ENCODE measurements at places on chromosomes 4 and X. TPM values are rescaled to one million over a fixed set of nuclear protein-coding genes. Genes with fewer than 3 reads are reported as not detected.

- DNase-seq: peak; percentile 1
- H3K36me3 ChIP-seq: no peaks in the 10 kb centered on the region
- no peak overlapping the region for H3K27ac ChIP-seq
These were observed 196.6 kb downstream of the ASB9 start for GRCh38 chrX:15073313-15073712.

DNA sequence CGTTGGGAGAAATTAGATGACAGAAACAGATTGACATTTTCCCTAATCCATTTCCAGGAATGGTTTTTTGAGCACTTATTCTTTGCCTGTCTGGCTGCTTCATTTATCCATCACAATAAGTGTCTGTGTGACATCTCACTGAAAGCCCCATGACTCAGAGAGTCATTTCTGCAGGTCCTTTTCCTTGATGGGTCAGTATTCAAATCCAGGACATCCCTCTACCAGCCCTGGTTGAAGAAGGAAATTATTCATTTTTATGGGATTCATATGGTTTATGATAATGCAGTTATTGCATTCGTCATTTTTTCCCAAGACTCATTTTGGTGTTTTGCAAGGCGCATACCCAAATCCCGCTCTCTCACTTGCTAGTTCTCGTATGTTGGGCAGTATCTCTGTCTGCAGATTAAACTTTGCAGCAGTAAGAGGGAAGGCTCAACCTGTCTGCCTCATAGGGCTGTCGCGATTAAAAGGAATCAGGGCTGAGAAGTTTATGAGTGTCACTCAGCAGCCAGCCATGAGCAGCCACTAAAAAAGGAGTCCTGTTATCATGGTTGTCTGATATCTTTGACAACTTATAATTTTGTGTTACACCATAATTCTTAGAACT, 44.0 kb downstream of the GYG2 start:
- DNase-seq: no peak
- no peak overlapping the region for H3K4me3 ChIP-seq
- no peaks in the 10 kb centered on the region for H3K36me3 ChIP-seq
- H3K27me3 ChIP-seq: no peaks in the 10 kb centered on the region

GRCh38 chr4:124952601-124953000, 240.1 kb upstream of the ANKRD50 start:
- H3K27me3 ChIP-seq: no peaks in the 10 kb centered on the region
- no peak for DNase-seq
- no peak overlapping the region for H3K4me3 ChIP-seq
- H3K4me1 ChIP-seq: peaks cover 32% of the 10 kb centered on the region

- no peak overlapping the region for H3K27ac ChIP-seq
- H3K27me3 ChIP-seq: no peaks in the 10 kb centered on the region
- no peak overlapping the region for H3K4me3 ChIP-seq
- H3K4me1 ChIP-seq: peaks cover 21% of the 10 kb centered on the region
- no peak for DNase-seq
- H3K36me3 ChIP-seq: no peaks in the 10 kb centered on the region
These were observed 41.6 kb upstream of the TLR3 start for GRCh38 chr4:186027405-186027804.

DNA sequence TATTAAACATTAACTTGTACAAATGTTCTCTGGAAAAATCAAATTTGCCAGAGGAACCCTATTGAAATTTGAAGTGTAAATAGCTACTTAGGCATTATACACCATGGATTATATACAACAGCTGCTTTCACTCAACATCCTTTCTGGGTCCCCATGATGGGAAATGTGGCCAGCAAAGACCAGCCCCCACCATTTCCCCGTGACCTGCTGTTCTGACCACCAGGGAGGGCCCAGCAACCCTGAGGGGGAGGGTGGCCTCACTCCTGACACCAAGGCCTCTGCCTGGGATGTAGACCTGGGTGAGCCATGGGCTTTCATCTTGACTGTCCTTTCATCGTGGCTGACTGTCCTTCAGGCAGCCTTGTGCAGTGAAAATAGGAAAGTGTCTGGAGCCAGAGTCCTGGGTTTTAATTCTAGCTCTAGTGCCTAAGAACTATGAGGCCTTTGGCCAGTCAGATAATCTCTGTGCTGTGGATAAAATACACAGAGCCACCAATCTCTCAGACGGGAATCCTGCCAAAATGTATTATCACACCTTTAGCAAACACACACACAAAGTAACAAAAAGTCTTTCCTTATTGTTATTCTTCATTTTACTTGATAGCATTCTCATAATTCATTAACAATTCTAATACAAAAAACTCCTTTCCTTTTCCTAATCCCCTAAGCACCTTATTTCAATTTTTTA, 45.1 kb downstream of the NR3C2 start:
- no peak overlapping the region for H3K27ac ChIP-seq
- H3K36me3 ChIP-seq: no peaks in the 10 kb centered on the region
- H3K27me3 ChIP-seq: no peaks in the 10 kb centered on the region
- H3K4me1 ChIP-seq: no peaks in the 10 kb centered on the region
- no peak for DNase-seq

DNA sequence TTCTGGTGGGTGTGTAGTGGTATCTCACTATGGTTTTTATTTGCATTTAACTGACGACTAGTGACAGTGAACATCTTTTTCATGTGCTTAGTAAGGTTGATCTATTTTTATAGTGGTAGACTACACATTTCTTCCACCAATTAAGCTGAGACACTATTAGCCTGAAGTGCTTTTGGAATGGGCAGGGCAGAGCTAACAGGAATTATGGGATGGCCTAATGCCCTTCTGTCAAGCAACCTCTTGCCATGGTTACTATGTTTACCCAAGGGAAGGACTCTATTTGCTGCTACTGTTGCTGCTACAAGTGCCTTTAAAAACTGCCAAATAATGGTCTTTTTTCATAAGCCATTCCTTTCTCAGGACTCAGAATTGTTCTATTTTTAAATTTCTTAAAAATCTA, 676.7 kb upstream of the ACTRT1 start:
- H3K27ac ChIP-seq: no peak overlapping the region
- no peak overlapping the region for H3K4me3 ChIP-seq
- no peaks in the 10 kb centered on the region for H3K27me3 ChIP-seq
- no peaks in the 10 kb centered on the region for H3K36me3 ChIP-seq
- no peak for DNase-seq
- no peaks in the 10 kb centered on the region for H3K4me1 ChIP-seq

DNA sequence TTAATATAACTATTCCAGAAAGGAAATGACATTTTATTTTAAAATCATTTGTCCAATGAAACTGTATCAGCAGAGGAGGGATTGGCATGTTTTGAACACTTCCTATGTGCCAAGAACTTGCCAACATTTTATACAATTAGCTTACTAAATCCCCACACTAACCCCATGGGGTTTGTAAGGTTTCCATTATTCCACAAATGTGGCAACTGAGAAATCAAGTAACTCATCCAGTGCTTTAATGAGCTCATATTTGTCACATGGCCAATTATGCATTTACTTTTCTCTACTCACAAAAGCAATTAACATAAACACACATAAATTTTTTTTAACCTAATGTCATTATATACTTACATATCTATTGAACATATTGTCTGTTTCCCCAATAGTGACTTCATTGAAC, 37.3 kb downstream of the MANBA start:
- H3K27ac ChIP-seq: no peak overlapping the region
- no peak overlapping the region for H3K4me3 ChIP-seq
- H3K27me3 ChIP-seq: no peaks in the 10 kb centered on the region
- no peak for DNase-seq
- no peaks in the 10 kb centered on the region for H3K4me1 ChIP-seq

GLOD5 gene
- not detected for total RNA-seq
